Fibroblast of lung (primary cell): ENCODE measurements at places on chromosomes 3 and 15.

DNA sequence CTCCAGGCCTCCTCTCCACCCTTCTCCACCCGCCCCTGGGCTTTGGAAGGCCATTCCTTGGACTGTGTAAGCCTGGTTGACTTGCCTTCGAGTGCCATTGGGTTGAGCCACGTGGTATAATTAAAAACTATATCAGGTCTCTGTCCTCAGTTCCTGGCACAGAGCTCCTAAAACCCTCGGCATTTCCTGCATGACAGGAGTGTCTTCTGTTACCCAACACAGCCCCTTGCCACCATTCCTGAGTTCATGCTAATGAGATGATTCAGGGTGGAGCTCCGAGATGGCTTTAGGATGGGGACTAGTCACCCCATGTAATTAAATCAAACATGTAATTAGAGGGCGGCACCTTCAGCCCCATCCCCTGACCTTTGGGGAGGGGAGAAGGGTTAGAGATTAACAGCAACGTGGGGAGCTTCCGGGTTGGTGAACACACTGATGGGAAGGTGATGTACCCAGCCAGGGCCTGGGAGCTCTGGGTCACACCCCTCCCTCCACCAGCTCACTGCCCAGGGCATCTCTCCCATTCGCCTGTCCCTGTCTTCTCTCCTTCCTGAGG, 256.4 kb downstream of the FAM43A start:
- DNase-seq = no peak

DNA sequence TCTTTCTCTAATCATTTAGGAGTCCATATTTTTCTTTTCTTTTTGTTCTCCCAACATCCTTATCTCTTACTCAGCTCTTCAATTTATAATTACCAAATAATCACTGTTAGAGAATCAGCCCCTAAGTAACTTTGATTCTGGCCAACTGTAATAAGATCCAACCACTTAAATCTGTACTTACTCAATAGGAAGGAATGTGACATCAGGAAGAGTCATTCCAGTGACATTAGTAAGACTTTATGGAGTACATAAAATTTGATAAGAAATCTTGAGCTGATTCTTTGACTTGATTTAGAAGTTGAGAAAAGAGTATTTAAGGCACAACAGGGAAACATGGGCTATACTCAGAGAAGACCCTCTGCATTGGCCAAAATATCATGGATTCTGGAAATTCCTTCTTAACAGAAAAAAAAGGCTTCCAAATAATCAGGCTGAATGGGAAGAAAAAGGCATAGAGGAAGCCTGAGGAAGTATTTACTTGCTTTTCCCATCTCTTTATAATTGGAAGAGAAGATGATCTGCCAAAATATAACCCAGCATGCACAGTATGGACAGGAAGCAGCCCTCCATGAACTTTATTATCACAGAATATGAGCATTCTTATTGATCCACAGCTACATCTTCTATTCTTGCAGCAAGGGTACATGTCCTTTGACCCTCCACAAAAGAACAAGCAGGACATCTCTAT, 289.7 kb upstream of the TPRG1 start:
- peak; percentile 98 for DNase-seq

GRCh38 chr15:65405791-65406423, 16.8 kb downstream of the IGDCC4 start:
- DNase-seq = no peak

DNA sequence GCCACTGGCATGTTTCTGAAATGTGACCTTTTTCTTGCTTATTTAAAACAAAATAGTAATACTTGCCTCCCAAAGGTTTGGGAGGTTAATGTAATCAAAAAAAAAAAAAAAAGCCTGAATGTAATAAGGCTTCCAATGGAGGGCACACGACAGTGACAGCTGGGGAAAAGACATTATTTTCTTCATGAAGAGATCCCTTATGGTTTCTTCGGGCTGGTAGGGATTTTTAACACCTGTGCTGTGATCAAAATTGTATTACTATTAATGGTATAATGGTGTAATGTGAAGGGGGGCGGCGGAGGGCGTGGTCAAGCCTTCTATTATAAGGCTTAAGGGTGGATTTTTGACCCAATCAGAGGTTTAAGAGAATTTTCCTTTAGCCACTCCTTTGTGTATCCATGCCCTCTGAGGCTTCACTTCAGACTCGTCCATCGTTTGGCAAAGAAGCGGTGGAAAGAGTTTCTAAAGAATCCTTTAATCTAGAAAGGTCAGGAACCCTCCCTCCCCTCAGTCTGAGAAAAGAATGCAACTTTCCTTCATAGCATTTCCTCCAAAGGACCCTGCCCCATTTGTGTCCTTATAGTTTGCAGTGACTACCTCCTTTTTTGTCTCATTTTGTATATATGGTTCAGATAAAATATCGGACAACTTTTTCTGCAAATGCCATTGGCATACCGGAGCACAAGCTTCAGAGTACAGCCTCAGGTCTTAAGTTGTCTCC, 89.5 kb upstream of the CHD2 start:
- peak; percentile 82 for DNase-seq

- DNase-seq = no peak
These were observed 24.1 kb downstream of the EAF1 start for GRCh38 chr3:15451216-15452113.

- DNase-seq = peak; percentile 10
These were observed 446.7 kb upstream of the GBE1 start for GRCh38 chr3:82208002-82208710.

DNA sequence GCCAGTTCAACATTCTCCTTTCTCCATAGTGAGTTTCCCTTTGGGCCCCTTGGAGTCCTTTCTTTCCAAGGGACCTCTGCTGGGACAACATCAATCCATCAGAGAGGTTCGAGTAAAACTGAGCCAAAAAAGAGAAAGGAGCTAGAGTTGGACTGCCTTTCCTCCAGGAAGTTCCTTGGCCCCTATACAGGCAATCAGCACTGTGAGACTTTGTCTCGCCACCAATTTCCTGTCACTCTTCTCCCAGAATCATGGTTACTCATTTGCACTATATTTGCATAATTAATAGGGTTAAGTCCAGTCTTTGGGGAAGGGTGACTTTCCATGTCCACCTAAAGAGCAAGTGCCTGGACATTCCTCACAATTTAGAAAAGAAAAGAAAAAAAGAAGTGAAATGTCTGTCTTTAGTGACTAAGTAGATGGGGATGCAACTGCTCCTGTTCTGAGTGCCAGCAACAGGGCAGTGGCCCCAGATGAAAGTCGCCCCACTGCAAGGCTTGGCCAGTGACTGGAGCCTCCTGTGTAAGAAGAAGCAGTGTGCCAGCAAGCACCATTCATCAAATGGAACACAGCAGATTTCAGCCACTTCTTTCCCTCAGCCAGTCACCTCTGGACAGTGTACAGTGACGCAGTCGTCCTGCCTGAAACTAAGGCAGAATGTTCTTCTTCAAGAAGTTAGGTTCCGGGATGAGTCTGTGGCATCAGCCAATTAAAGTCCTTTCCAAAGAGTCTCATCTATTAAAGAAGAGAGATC, 91.6 kb downstream of the FSIP1 start:
- no peak for DNase-seq

DNA sequence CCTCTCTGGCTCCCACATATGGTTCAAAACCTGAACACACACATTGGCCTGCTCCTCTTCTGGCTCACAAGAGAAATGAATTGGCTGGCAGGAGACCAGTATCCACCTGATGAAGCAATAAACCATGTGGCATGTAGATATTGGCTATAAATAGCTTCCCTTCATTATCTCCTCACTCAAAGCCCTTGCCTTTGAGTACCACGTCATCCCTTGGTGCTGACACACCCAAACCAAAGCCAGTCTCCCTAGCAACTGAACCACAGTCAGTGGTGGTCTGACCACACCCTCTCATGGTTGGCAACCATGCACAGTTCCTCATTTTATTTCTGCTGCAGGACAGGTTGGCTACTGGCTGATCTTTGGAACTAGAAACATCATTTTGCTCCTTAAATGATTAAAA, 98.8 kb downstream of the ZNF621 start:
- peak; percentile 26 for DNase-seq

GRCh38 chr15:74438721-74439316, 5.1 kb upstream of the SEMA7A start:
- DNase-seq = peak; percentile 69

DNA sequence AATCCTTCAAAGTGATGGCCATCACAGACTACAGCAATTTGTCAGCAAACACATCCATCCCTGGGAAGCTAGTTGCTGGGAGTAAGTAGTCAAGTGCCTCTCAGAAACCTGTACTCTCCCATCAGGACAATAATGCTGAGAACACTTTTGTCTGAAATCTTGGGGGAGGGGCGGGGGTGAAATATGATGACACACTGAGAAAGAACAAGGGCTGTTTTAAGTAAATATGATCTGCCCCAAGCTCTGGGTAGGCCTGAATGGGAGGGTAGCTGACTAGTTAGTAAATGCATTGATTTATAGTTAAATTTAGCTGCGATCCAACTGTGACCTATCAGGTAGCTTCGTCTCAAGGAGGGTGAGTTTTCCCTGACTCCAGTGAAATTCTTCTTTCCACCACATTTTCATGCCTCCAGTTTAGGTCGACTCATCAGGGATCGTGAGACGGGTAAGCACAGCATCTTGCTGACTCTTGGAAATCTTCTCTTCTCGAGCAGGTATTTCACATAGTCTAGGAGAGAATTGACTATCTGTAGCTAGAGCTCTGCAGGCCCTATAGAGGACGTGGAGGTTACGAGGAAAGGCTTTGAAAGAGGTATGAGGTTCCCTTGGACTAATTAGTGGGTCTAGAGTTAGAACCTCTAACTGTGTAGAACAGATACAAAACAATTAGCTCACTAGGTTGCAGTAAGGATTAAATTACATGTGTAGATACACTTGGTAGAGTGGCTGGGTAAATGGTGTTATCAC, 213.4 kb upstream of the SLC2A2 start:
- no peak for DNase-seq

DNA sequence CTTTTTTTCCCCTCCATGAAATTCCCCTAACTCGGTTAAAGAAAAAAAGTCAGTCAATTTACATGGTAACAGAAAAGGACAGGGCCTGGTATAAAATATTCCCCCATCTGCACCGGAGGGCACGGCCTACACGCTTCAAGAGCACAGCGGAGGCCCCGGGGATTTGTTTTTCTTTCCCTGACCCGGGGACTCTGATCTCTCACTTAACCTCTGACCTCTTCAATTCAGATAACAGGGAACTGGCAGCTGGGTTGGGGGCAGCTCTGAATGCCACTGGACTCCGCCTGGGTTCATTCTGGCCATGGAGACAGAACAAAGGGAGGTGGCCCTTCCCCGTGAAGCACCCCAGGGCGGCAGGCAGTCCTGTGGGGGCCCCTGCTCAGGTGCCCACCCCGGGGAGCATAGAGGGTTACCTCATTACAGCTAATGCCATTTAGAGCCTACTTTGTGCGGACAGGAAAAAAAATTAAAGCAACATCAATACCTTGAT, 257.5 kb downstream of the SHQ1 start:
- no peak for DNase-seq

DNA sequence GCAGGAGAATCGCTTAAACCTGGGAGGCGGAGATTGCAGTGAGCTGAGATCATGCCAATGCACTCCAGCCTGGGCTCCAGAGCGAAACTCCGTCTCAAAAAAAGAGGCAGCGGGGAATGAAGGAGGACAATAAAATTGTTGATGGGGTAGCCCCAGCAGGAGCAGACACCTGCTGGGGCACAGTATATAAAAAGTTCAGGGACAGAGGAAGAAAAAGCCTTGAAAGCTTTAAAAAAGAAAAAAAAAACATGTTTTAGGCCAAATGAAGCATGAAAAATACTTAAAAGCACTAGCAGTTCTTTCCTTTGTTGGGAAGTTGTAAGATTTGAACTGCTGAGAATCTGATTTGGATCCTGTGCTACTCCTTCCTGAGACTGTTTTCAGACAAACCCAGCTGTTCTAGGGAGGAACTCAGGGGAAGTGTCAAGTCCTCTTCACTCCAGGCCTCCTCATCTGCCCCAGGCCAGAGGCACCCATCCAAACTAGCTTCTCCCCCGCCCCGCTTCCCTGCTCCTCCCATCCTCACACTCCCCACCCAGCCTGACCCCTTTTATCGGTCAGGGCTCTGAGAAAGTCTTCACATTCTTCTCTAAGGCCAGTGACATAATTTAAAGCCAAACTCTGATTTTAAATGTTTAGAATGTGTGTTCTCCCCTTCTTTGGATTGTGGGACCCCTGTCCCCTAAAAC, 4.9 kb downstream of the IL17RD start:
- DNase-seq = no peak

DNA sequence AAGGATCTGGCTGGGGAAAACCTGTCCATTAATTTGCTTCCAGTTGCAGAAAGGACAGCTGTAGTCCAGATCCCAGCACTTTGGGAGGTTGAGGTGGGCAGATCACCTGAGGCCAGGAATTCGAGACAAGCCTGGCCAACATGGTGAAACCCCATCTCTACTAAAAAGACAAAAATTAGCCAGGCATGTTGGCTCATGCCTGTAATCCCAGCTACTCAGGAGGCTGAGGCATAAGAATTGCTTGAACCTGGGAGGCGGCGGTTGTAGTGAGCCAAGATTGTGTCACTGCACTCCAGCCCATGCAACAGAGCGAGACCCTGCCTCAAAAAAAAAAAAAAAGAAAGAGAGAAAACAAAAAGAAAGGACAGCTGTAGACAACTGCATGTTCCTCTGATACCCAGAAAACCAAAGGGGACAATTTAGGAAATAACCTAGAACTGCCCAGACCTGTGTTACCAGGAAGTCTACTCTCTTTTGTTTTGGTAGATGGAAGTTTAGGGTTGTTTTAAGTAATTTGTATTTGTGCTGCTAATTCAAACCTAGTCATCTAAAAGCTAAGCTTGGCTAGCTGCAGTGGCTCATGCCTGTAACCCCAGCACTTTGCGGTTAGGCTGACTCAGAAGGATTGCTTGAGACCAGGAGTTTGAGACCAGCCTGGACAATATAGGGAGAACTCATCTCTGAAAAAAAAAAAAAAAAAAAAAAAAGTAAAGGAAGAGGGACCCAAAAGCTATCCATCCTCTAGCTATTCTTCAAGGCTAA, 22.7 kb downstream of the EXD1 start:
- peak; percentile 75 for DNase-seq

DNA sequence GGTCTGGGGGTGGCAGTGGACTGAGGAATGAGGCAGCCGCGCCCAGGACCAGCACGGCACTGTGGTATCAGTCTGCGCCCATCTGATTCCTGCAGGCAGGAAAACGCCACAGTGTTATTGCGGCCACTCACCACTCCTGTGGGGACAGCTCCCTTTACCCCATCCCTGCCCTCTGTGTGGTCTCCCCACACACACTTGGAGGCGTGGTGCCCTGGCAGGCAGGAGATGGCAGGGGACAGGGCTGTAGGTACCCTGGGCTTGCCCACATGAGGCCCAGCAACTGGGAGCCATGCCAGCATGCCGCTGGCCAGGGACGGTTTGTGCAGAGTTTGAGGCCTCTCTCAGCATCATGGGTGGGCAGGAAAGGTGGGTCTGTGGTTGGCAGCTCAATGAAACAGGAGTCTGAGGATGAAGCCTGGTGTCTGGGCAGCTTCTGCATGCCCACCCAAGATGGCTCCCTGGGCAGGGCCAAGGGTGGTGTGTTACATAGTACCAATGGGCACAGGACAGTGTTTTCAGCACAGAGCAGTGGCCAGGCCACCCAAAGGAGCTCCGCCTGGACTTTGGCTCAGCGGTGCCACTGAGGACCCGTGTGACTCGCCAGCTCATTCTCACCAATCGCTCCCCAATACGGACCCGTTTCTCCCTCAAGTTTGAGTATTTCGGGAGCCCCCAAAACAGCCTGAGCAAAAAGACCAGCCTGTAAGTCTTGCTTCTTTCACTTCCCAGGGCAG, 27.2 kb downstream of the ACAA1 start:
- DNase-seq = no peak

GRCh38 chr3:191985691-191986090, 524.7 kb downstream of the PYDC2 start:
- DNase-seq = no peak
